ENCODE measurements at places on chromosomes 1 and 21.

GRCh38 chr1:9243066-9243739 lies 8.6 kb downstream of the H6PD start:
- peak; percentile 33 for DNase-seq

DNA sequence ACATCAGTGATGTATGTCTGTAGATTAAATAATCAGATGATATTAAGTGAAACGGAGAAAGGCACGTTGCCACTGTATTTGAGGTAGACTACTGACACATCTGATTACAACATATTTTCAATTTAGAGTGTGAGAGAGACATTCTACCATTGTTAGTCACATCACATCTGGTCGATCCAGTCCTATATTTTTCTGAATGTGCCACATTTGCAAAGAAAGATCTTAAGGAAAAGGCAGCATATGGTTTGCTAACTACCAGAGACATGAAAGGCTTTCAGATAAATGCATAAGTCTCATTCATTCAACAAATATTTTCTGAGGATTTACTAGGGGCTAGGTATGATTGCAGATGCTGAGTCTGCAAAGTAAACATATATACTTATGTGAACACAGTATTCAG lies 114.3 kb upstream of the RUNX1 start:
- no peak for DNase-seq

- no peak for DNase-seq
Observed at GRCh38 chr1:1306070-1306660, 1.6 kb downstream of the ACAP3 start.

GRCh38 chr1:168301664-168302320 lies 21.1 kb downstream of the TBX19 start:
- no peak for DNase-seq

DNA sequence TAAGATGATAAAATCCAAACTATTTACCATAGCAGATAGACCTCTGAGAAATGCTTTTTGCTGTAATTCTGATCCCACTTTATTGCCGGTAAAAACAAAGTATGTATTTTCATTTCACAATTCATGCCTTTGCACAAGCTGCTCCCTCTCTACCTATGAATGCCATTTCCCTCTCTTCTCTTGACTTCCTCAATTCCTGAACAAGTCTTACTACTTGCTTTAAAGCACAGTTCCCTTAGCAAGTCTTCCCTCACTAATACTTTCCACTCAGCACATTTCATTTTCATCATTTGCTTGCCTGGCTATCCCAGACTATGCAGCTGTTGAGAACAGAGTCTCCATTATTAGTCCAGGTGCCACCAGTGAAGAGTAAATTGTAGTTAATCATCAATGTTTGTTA lies 13.8 kb downstream of the GPATCH2 start:
- peak; percentile 6 for DNase-seq

DNA sequence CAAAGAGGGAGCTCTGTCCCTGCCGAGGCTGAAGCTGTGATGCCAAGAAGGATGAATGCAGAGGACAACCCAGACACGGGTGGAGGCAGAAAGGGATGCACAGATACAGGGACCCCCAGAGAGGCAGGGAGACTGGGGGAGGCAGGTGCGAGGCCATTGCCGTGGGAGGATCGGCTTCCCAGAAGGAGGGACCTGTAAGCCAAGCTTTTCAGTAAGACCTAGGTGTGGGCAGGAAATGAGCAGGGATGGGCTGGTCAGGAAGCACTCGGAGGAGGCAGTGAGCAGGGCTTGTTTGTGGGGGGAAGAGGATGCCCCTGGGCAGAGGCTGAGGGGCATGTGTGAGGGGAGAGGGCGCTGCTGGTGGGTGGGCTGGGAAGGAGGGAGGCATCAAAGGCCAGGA lies 67.7 kb upstream of the WNT4 start:
- DNase-seq, result no peak

DNA sequence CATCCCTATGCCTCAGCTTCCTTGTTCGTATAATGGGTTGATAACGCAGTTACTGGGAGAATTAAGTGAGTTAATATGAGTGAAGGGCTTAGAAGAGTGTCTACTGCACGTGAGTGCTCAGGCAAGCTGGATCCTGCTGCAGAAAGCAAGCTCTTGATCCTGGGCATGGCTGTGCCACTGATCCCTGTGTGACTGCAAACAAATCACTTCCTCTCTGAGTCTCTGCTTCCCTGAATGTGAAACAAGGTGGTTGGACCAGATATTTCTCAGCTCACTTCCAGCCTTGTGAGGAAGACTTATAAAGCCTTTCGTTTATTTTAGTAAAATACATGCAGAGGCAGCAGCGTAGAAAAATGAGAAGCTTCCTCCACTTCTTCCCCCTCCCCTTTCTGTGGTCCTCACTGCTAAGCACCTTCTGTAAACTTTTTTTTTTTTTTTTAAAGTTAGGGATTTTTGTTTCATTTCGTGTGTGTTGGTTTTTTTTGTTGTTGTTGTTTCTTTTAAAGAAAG lies 13.8 kb downstream of the PSEN2 start:
- DNase-seq, result peak; percentile 38

DNA sequence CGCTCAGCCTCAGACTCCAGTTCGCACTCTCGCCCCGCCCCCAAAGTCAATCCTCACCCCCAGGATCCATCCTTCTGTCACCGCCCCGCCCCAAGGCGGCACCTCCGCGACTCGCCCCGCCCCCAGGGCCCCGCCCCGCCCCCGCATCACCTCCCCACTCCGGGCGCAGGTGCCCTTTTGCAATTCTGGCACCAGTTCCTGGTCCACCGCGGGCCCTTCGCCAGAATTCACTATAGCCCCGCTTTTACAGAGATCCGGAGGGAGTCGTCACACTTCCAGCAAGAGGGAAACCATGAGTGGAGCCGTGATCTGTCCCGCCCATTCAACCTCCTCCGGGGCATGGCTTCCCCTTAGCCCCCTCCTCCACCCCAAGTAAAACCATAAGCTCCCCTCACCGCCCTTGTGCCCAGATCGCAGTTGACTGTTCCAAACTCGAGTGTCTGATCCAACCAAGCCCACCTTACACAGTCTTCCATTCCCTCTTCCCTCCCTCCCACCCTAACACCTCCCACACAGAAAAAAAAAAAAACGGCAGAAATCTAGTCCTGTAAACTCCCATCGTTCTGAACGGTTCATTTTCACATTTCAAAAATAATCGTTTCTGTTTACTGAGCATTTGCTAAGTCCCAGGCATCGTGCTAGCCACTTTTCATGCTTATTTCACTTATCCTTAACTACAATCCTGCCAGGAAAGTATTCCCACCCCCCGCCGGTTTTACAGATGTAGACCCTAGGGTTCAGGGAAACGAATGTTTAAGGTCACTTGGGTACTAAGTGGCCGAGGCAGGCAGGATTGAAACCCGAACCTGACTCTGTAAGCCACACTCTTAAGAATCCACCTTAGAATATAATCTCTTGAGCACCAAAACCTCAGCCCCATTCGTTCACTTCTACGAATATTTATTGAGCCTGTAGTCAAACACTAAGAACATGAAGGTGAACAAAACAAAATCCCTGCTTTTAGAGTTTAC lies 1.3 kb upstream of the DNAJC16 start:
- no peak for DNase-seq
